ENCODE measurements at places on chromosomes 3 and 15.

- DNase-seq, result no peak
These were observed 144.0 kb downstream of the GREM1 start for GRCh38 chr15:32861761-32862160.

DNA sequence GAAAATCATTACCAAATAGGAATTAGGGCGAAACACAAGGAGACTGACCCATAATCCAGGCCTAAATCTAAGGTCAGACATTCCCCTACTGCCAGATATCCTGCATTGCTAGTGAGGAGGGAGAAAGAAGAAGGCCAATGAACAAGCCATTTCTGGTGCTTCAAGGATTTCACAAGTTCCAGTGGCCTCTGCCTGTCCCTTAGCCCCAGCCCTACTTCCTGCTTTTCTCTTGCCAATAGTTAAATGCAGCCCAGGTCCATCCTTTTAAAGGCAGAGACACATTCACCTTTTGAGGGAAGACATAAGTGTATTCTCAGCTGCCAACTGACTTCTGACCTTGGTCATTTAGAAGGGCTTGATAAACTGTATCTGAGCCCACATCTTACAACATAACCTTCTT is 135.8 kb downstream of the ZNF621 start:
- no peak for DNase-seq

- no peak for DNase-seq
These were observed 14.8 kb upstream of the ZNF774 start for GRCh38 chr15:90337256-90337655.

DNA sequence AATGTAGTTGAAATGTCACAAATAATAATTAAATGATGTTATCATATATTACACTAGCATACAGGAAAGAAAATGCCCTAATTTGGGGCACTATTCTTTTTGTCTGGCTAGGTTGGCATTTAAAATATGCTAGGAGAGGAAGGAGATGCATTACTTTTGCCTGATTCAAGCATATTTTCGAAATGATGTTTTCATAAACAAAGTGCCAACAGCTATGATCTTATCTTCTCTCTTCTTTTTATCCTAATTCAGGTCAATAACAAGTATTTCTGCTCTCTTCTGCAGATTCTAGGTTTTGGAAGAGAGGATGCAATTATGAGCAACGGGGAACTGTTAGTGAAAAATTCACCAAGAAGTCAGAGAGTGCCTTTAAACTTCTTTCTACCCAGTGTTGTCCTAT is 55.8 kb upstream of the NR2F2 start:
- no peak for DNase-seq

DNA sequence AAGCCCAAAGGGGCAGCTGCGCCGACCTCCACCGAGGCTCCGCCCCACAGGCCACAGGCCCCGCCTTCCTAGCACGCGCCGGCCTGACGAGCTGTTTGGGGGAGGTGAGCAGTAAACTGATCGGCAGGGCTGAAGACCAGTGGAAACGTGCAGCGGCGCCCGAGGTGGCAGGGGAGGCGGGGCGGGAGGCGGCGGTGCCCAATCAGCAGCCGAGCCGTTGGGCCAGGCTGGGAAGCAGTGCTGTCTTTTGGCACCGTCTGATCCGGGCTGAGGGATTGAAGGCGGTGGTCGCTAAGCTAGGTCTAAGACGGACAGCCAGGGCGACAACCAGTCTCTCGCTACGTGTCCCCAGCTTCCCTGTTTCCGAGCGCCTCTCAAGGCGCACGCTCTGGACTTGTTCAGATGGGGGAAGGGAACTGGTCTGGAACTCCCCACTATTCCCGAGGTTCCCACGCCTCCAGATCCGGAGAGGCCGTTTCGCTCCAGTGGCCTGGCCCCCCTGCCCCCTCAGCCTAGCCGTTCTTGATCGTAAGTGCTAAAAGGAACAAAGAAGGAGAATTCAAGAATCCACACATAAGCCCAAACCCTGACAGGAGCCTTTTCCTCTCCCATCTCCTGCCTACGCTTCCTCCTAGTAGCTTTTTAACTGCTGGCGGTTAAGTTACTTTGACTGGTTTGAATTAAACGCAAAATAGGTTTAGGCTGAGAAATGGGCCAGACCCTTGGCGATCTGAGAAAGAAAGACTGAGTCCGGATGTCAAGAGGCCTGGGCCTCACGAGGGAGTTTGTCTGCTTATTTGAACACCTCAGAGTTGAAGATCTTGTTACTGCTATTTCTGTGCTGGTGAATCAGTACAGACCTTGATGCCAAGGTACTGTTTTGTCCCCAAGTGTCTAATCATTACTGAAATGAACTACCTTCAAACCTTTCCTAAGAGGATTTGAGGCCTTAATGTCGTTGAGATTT is at the start of gene FMN1:
Gene FMN1, minus strand, starts transcription at position 11 of the 967 bp plus-strand sequence. CDS start 39,800 bp downstream, outside the sequence.
- peak; percentile 60 for DNase-seq

DNA sequence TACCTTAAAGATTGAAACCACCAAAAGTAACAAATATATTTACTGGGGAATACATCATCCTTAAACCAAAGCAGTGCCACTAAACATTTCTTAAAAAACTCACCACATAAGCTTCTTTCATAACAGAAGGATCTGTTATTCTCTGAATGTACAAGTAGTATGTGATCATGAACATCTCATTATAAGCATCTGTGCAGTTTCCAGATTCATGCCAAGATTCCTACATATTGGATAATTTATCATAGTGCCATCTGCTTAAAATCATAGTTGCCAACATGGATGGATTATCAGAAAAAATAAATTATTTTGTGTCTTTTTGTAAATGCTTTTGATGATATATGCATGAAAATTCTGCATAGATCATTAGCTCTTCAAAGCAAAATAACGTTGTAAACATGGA is 21.8 kb upstream of the BCHE start:
- DNase-seq, result no peak

GRCh38 chr3:16266714-16267113 is 1.7 kb downstream of the OXNAD1 start:
- no peak for DNase-seq

DNA sequence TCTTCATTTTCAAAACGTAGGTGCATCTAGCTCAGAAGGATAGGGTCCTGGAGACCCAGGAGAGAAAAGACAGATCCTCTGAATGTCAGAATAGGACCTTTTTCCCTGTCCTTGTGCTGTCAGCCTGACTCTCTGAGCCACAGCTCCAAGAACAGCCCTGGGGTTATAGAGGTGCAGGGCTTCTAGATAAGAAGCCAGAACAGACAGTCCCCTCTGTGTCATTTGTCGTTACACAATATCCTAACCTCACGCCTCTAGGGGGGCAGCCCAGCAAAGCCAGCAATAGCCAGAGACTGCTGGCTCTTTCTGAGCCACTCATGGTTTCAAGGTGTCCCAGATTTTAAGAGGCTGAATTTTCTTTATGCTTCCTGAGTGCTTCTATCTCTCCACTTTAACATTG is 153.2 kb upstream of the THBS1 start:
- no peak for DNase-seq

DNA sequence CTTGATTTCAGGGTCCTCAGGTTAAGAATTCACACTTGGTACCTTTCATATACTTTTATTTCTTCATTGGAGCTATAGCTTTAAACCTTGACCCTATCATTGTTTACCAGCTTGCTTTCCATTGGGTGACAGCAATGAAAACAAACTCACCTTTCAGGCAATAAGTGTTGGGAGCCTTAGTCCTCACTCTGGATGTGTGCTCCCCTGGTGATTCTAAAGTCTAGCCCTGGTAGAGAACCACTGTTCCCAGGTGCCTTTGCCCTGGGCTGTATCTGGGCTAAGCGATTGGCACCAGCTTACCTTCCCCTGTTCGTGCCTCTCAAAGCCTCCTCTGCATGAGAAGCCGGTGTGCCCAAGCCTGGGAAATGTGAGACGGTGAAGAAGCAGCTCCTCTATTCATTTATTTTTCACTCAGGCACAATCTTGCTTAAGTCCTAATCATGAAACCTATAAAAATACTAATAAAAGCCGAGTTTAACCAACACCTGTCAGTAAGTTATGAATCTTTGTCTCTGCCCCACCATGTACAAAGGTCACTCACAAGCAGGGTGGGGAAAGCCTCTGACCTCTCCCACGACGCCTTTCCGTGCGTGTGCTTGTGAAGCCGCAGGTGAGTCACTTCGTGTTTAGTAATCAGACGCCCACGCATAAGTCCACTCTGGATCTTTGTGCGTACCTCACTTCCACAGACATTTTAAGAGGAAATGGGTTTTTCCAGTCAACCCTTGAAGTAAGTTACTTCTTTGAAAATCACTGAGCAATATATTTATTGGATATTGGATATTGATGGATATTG is 12.8 kb upstream of the ARRDC4 start:
- no peak for DNase-seq

DNA sequence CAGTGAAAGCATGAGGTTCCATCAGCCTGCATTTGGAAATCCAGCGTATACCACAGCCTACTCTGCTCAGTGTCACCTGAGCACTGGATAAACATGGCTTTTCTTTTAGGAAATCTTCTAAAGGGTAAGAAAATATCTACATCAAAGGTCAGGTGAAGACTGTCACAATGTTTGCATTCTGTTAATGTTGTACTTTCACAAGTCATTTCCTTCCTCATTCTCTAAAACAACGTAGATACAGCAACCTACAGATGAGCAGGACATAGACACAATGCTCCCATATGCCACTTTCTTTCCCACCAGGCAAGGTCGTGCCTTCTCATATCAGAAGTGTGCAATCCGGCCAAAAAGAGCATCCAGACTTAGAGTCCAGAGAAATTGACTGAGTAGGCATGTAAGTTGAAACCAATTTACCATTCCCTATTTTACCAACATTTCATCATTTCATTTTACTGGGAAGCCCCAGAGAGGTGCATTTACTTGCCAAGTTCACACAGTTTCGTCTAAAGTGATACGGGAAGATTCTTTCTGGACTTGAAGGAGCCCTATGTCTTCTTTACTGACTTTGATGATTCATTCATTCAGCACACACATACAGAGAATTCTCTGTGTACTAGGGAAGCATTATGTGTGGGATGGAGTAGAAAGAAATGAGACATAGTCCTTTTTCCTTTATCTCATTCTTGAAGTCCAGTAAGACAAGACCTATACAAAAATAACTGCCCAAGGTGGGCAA is 30.6 kb upstream of the LPP start:
- DNase-seq, result peak; percentile 25

DNA sequence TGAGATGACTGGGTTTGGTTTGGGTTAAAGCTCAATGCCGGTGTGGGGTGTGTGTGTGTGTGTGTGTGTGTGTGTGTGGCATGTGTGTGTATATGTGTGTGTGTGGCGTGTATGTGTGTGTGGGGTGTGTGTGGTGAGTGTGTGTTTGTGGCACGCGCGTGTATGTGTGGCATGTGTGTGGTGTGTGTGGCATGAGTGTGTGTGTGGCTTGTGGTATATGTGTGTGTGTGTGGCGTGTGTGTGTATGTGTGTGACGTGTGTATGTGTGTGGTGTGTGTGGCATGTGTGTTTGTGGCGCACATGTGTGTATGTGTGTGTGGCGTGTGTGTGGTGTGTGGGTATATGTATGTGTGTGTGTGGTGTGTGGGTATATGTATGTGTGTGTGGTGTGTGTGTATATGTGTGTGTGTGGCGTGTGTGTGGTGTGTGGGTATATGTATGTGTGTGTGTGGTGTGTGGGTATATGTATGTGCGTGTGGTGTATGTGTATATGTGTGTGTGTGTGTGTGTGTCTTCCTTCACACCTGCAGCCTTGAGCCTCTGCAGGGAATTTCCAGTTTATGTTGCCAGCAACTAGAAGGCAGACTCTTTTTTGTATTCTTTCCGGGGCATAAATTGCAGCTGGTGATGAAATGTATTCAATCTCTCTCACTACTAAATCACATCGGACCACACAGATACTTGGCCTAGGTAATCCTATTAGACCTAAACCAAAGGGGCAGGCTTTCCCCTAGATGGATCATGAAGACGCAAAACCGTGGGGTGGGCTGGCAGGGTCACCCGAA is 34.8 kb downstream of the CHRD start:
- no peak for DNase-seq

GRCh38 chr3:33980252-33980651 is 181.8 kb downstream of the PDCD6IP start:
- no peak for DNase-seq

GRCh38 chr3:108394563-108394962 is 98.2 kb downstream of the HHLA2 start:
- no peak for DNase-seq

DNA sequence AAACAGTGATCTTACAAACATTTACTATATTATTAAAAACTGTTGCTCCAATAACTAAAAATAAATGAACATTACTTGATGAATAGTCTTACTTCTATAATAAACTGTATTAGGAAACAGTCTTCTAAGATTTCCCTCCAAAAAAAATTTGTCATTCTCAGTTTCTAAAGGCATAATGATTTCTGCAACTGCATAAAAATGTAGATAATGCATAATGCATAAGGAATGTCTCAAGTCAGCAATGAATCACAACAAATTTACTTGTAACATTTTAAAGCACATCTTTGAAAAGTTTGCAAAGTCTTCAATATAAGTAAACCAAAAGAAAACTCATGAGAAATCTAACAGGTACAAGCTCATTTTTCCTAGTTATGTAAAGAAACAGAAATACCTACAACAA is 113.5 kb downstream of the VPS13C start:
- no peak for DNase-seq

GRCh38 chr3:69364354-69364753 is 21.5 kb downstream of the FRMD4B start:
- DNase-seq, result no peak

GRCh38 chr3:155282385-155283091 is 10.9 kb downstream of the STRIT1 start:
- DNase-seq, result no peak

DNA sequence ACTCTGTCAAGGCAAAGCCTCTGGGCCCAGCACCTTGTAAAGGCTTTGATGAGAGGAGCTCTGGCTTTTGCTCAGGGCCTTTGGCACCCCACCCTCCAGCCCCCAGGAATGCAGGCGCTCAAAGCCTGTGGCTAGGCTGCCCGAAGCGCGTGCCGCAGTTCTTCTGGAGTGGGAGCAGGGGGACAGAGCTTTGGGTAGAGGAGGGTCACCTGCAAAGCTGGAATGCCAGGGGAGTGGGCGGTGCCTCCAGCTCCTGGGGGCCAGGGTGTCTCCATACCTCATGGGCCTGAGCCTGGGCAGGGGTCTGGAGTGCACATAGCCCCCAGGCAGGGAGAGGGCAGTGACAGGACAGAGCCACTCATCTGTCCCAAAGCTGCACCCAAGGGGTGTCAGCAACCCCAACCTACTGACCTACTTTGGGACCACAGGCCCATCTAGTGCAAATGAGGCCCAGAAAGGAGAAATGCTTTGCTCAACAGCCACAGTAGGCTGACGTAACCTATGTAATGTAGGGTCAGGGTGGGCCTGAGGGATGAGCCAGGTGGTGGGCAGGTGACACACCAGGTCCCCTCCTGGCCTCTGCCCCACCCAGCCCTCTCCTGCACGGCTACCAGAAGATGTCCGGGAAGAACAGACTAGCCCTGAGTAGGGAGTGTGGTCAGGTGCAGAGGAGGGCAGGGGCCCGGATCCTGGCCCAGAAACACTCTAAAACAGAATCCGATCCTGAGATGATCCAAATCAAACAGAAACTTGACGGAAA is 2.2 kb upstream of the CALML4 start:
- no peak for DNase-seq

DNA sequence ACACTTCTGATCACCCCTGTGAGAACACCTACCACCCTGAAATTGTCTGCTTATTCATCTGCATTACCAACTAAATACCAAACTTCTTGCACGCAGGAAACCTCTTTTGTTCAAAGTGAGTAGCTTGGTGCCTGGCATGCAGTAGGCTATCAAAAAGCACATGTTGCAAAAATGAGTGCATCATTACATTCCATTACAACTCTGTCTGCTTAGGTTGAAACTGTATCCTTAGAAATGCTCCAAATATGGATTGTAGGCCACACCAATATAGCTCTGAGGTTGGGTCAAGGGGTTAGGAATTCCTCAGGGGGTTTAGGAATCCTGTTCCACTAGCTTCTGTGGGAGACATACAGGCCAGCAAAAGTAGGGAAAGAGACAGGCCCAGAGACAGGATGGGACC is 107.2 kb downstream of the THRB start:
- no peak for DNase-seq

All from naive B cell (primary cell).